ENCODE measurements at places on chromosomes 7 and 10.

GRCh38 chr10:131310551-131311401 is 745 bp downstream of the TCERG1L start:
- no peak for DNase-seq

DNA sequence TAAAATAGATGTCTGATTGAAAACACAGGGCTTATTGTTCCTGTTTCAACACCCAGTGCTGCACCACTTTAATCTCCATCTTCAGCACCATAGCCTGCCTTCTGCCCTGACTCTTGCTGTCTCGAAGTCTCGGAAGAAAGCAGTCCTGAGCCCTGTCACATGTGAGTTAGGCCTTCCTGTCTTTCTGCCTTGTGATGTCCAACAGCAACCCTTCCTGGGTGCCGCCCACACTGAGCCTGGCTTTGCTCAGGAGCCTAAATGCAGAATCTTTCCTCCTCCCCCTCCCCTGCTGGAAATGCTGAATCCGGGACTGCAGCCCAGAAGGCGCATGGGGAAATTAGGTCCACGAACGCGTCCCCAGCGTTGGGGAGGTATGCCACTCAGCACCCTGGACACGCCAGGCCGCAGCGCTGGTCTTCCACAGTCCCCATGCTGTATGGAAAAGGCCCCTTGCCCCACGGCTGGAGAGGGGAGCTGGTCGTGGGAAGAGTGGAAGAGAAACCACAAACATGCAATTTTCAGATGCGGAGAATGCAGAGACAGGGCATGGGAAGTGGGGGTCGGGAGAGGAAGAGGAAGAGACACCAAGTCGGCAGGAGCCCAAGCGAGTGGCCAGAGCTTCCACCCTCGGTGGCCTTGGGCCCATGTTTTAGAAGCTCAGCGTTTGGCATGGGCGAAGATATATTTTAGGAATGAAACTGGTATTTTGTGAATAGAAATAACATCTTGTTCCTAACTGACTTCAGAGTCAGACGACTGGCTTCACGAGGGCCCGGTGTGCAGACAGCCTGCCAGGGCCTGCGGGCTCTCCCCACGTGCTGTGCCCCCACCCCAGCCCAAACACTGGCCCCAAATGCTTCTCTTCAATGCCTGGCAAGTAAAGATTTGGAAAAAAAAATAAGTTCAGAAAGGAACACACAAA is 656.1 kb upstream of the FOXK1 start:
- DNase-seq = no peak

- DNase-seq = no peak
These were observed 49.0 kb upstream of the NPS start for GRCh38 chr10:127500127-127500526.

DNA sequence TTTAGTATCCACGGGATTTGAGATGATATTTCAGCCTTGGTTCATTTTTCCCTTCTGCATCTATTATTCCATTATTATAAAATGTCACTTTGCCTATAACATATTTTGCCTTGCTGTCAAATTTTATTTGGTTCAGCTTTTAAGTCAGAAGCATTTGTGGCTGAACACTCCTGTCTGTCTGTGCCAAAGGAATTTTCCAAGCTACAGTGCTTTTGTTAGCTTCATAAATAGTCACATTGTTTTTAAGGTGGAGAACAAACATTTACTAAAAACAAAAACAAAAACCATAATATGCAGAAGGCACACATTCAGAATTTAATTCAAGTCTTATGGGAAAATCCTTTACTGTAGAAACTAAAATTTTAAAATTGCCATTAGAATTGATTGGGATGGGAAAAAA is 33.8 kb upstream of the ELMO1 start:
- DNase-seq = no peak

GRCh38 chr10:37803269-37803668 is 54.1 kb downstream of the ZNF248 start:
- no peak for DNase-seq

DNA sequence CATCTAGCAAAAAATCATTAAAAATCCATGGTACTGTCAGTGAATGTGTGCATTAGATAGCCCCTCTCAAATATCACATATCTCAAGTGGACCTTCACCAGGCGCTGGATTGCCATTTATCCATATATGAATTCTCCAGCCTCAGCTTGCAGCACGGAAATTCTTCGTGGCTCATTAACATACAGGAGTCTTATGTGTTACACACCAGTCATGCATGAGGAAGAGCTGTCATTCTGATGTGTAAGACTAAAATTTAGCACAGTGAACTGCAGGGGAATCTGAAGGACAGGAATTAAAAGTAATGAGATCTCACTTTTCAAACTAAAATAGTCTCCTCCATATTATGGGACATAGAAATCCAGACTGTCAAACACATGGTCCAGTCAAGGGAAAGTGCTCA is 542.4 kb upstream of the DPP6 start:
- no peak for DNase-seq

DNA sequence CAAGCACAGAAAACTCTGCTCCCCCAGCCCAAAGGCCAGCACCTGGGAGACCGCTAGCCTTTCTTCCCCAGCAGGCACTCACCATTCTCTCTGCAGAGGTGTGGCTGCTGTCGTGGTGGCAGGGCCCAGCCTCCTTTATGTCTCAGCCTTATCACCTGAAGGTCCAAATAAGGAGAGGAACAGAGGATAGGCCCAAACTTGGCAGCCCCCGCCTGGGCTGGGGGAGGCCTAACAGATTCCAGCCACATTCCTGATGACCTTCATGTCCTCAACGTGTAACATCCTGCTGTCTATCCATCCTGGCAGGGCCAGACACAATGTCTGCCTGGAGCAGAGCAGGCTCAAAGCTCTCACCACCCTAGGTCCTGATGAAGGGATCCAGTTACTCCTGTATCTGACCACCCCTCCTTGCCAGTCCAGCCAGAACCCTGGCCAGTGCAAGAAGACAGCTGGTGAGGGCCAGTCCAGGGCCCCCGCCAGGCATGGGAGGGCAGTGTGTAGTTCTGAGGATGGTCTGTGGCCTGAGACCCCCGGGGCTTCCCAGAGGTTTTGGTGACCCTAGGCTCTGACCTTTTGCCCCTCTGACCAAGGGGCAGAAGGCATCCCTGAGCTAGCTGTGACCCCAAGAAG is at the start of gene MYL7:
TSS of gene MYL7 (minus strand) at position 112 of the 630 bp plus-strand sequence. CDS start at position 85, 27 bp downstream.
- no peak for DNase-seq

DNA sequence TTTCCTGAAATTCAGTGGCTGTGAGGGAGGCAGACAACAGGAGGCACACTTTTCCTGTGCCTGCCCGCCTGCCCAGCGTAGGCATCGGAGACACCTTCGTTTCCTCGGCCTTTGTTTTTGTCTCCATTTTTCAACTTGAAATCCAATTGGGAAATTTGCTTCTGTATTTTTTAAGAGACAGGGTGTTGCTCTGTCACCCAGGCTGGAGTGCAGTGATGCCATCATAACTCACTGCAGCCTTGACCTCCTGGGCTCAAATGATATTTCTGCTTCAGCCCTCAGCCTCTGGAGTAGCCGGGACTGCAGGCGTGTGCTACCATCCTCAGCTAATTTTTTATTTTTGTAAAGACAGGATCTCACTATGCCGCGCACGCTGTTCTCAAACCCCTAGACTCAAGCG is 116.8 kb downstream of the CYTH3 start:
- no peak for DNase-seq

GRCh38 chr7:51705701-51706100 is 389.1 kb upstream of the COBL start:
- DNase-seq = no peak

GRCh38 chr7:90843472-90843871 is 247.4 kb downstream of the CDK14 start:
- no peak for DNase-seq

- no peak for DNase-seq
These were observed 150.5 kb downstream of the DKK1 start for GRCh38 chr10:52464368-52465124.

GRCh38 chr10:48796713-48797245 is 112.1 kb downstream of the WDFY4 start:
- DNase-seq = no peak

GRCh38 chr7:41039386-41039953 is 663.4 kb downstream of the INHBA start:
- no peak for DNase-seq

DNA sequence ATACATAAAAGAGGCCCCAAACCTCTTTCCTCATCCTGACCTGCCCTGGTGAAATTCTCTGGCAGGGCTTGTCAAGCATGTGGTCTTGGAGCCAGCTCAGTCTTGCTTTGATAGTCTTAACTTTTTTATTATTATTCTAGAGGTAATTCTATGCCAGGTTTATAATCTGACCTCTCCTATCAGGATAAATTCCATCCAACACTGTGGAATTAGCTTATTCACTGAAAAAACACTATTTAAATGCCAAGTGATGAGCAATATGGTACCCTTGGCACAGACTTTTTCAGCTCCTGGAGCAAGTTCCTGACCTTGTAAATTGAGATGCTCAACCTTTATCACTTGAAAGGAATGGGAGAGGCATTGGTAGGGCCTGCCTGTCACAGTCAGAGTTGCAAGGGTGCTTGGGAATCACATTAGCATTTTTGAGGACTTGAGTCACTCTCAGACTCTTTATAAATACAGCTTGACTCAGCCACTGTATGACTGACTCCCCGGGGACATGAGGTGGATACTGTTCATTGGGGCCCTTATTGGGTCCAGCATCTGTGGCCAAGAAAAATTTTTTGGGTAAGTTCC is at the start of gene CPA4:
TSS of gene CPA4 (plus strand) at position 480 of the 576 bp plus-strand sequence. CDS start at position 500, 20 bp downstream.
- DNase-seq = no peak

DNA sequence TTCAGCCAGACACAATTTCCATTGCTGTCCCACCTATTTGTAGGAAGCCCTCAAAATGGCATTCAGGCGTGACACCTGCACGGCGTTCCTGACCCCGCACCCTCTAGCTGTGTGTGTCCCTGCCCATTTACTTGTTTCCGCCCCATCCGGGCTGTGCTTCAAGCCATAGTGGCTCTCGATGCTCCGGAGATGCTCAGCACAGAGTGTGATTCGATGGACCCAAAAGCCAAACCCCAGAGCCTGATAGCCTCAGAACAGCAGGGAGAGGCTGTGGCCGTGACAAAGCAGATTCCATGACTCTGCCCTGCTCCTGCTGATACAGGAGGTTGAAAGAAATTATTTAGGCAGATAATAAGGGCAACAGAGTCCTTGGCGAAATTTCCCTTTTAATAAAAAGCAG is 13.4 kb downstream of the BUD31 start:
- DNase-seq = no peak

DNA sequence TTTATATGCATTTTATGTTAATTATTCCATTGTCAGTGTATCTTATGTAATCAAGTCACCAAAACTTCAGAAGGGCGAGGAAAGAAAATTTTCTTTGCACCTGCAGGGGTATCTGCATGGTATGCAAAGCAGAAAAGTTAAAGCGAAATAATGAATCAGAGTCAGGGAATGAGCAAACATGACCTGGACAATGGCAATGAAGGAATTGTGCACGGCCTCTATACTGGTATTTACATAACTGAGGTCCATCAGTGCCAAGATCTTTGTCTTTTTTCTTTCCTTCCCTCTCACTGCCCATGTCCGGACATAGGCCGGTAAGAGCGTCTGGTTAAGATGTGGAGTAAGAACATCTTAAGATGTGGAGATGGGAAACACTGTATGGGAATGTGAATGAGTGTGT is 14.4 kb upstream of the AKR1C3 start:
- DNase-seq = no peak

DNA sequence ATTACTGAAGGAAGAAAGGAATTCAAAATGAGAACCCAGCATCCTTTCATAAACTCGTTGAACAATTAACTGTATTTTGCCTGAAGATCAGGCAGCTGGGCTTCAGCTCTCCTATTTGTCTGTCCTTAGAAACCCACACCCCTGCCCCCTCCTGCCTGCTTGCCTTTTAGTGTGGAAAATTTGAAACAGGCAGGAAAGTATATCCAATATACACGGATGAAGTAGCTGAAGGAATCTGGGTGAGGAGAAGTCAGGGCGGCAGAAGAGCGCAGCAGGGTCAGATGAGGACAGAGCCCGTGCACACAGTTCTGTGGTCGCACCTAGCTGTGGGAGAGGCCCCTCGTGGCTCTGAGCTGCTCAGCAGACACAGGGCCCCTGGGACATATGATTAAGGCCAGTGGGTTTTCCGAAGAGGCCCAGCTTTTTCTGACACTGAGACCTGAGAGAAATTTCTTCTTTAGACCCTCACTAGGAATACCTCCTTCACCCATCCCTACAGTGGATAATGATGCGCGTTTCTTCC is 87.9 kb downstream of the ACTR3B start:
- no peak for DNase-seq

DNA sequence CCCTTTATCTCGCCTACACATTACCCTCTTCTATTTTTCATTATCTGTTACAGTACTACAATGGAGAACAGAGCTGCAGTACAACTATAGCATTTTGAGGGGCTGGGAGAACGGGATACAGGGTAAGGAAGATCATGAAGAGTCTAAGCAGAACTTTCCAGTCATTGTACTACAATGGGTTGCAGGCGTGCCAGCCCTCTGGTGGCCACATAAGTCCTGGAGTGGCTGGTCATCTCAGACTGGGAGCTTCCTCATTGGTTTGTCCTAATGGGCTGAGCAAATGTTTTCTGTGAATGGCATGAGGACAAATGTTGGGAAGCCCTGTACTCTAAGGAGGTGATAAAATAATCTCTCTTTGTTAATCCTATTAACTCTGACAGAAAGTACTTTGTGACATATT is 33.0 kb downstream of the TMEM106B start:
- no peak for DNase-seq

DNA sequence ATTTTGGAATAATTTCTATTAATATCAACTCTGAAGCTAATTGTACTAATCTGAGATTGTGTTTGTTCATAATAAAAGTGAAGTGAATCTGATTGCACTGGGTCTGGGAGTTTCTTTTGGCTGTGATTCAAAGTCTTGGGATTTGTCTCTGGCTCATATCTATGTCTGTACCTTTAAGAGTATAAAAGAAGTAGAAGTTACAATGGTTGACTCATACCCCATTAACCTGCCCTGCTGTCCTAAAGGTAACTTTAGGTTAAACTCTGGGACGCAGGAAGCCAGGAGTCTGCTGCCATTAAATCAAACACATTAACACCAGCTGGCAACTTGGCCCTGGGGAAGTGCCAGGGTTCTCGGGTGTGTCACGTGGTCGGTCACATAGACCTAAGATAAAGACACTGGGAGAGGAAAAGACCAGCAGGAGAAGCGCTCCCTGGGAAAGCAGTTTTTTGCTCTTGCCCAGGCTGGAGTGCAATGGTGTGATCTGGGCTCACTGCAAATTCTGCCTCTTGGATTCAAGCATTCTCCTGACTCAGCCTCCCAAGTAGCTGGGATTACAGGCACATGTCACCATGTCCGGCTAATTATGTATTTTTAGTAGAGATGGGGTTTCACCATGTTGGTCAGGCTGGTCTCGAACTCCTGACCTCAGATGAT is 17.8 kb downstream of the SCD start:
- DNase-seq = no peak

- peak; percentile 59 for DNase-seq
These were observed 94.8 kb upstream of the TARP start for GRCh38 chr7:38368191-38368605.

DNA sequence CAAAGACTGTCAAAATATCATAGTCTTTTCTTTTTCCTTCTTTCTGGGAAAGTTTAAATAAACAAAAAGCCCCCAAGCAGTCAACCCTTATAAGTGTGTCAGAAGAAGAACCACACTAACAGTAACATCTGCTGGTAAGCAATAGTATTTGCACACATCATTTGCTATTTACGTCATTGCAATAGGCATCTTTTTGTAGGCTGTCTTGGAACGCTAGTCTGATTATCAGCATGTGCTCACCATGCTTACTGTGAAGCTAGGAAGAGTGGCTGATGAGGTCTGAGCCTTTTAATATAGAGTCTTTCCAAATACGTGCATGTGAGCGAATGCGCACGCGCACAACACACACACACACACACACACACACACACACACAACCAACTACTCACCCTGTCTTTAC is 599.0 kb upstream of the TPK1 start:
- DNase-seq = no peak

- DNase-seq = no peak
These were observed 42.1 kb upstream of the NAMPT start for GRCh38 chr7:106326594-106327537.

- no peak for DNase-seq
These were observed 23.9 kb upstream of the PNLIPRP3 start for GRCh38 chr10:116403740-116404250.
